ENCODE measurements at places on chromosomes 6 and 20. TPM values are rescaled to one million over a fixed set of nuclear protein-coding genes. Genes with fewer than 3 reads are reported as not detected.

Gene SNAI1
- 3.2 TPM for polyA plus RNA-seq

Gene MUC21
- polyA plus RNA-seq, result 0.09 TPM

Gene NELFE
- 70.4 TPM for polyA plus RNA-seq

Gene ATP9A
- polyA plus RNA-seq, result 3.9 TPM

Gene FRS3
- 2.8 TPM for polyA plus RNA-seq

Gene CD93
- 12.7 TPM for polyA plus RNA-seq
